Fibroblast of skin of right quadriceps (primary cell): ENCODE measurements at places on chromosomes 2 and 18.

- DNase-seq = peak; percentile 5
Measured at GRCh38 chr18:56202678-56203077, 435.7 kb downstream of the TXNL1 start.

GRCh38 chr18:7021994-7022840 is 95.4 kb downstream of the LAMA1 start:
- DNase-seq = peak; percentile 41

DNA sequence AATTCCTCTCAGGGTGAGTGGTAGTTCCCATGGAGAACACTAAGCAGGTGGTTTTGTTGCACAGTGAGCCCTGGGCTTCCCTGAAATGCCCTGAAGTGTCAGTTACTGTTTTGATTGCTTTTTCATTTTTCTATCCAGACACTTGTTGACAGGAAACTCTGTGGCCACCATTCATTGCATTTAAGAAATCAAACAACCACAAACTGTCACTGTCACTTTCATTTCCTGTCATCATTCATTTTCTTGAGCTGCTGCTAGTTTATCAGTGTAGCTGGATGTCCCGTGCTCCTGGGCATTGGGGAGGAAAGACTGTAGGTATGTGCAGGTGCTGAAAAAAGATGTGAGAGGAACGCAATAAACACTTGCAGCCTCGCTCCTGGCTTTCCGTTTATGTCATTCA is 891.6 kb upstream of the ZEB2 start:
- DNase-seq = no peak

DNA sequence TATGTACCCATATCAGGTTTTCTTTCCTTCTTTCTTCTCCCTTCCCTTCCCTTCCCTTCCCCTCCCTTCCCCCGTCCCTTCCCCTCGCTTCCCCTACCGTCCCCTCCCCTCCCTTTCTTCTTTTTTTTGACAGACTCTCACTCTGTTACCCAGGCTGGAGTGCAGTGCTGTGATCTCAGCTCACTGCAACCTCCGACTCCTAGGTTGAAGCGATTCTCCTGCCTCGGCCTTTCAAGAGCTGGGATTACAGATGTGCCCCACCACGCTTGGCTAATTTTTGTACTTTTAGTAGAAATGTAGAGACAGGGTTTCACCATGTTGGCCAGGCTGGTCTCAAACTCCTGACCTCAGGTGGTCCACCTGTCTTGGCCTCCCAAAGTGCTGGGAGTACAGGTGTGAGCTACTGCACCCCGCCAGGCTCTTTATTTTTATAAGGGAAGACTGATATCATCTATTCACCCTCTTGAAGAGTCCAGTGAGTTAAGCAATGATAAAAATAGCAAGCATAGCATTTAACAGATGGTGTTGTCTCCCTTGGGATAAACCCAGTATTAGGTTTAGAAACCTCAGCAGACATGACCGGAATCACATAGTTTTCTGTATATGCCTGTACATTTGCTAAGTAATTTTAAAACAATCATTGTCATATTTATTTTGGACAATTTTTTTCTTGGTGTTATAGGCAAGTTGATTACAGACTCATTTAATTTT is 888.4 kb downstream of the TRIB2 start:
- no peak for DNase-seq

DNA sequence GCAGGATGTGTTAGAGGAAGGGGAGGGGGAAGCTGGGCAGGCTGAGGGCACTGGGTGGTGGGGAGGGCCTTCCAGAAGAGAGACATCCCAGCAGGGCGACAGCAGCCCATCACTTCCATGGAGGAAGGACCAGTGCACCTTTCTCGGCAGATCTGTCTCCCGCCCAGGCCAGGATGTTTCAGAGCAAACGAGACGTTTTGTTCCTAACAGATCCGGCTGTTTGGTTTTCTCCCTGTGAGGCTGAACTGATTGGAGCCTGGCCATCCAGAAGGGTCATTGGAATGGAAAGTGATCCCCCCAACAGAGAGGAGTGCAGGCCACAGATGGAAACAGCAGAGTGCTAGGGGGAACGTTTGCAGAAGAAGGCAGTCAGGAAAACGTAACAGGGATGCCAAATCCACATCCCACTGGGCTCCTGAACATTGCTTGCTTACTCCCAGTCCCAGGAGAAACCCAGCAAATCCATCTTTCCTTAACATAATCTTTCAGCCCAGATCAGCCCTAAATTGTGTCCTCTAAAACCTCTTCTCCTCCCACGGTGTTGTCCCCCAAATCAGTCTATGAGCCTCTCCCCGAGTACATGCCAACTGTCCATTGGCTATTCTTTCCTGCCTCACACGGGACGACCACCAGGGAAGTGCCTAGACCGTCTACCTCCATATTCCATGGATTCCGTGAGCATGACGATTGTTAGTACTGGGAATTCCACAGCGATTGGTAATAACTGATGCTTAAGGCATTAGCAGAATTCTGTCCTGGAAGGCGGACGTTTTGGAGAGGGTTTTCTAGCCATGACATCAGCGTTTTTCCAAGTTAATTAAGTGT is 126.8 kb downstream of the SEPTIN10 start:
- peak; percentile 89 for DNase-seq

DNA sequence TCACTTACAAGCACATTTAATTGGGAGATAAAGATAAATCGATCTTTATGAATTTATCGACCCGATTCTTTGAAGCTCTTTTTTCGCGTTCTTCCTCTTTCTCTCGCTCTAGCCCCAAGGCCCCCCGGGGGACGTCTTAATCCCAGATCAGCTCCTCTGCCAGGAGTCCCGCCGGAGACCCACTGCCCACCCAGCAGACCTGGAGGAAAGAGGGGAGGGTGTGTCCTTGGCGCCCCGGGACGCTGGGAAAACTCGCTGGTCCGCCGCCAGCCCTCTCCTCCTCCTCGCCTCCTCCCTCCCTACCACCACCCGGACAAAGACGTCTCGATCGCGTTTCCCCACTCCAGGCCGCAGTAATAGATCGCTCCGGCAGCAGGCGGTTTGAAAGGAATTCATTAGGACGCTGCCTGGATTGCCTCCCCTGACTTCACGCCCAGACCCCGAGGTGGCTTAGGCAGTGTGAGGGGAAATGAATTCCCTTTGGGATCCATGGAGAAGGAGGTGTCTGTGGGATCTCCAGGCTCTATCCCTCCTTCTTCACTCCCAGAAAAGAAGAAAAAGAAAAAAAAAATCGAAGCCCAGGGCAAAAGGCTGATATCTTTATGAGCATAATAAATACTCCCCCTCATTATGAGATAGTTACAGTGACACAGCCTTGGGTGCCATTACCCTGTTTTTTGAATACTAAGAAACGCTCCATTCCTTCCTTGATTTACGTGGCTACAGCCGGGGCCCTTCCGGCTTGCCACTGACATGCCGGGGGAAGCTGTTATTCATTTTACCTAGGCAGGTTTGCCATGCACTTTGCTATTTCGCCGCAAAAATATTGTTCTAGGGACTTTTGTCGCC is 1.8 kb upstream of the GBX2 start:
- no peak for DNase-seq

DNA sequence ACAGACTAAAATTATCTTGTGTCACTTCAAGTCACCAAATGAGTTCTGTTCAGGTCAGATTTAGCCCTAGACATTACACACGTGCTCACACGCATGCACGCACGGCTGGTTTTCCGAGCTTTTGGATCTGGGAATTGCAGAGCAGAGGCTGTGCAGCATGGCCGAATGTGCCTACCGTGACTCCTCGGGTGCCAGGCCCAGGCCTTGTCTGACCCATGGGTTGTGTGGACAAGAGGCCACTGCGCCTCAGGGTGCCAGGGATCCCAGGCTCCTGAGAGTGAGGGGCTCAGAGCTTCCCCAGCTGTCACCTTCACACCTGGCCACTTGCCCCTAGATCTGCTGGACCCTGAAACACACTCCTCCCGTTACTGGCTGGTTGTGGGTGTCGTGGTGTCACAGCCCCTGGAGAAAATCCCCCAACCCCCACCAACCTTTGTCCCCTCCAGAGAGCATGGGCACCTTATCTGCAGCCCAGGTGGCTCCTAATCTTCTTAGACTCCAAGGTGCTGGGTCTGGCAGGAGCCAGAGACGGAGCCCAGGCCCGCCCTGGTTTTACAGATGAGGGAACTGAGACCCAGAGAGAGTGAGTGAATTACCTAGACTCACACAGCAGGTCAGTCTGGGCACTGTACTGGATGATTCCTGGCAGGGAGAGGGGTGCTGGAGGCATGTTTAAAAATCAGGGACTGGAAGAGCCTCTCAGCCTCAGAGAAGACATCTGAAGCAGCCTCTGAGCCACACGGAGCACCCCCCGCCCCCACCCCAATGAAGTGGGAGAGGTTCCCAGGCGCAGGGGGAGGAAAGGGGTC is 56.8 kb downstream of the ATOH8 start:
- no peak for DNase-seq

DNA sequence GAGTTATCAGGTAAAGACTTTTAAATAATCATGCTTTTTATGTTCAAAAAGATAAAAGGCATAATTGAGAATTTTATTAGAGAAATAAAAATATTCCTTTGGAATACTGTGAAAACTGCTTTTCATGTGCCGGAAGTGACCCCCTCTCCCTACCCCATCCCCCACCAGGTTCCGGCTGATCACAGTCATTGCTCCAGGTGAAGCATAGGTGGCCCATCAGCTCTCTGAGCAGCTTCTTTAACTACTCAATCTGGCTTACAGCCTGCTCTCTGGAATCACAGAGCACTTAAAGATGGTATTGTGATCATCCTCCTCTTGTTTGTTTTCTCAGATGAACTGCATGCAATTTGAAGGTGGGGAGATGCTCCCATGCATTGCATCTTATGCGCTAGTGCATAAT is 257.7 kb downstream of the EN1 start:
- no peak for DNase-seq

DNA sequence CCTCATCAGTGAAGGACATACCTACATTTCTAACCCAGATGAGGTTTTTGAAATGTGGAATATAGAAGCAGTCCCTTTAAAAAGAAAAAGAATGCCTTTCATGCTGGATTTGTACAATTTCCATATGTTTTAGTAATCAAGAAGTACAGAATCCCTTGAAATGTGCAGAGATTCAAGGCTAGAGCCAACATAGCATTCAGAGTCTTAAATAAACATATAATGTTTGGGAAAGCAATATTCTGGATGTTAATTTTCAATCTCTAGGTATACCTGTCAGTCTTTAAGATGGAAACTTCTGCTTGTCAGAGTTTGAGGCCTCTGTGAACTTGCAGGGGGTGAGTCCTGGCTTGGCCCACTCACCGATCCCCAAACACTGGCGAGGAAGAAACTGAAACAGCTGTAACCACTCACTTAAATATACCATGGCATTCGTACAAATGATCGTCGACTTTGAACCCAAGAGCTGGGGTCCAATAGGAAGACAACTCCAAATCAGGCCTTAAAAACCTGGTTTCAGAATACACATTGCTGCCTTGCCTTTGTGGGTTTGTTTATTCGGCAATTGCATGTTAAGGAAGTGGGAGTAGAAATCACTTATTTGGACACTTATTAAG is 132.8 kb upstream of the NCK2 start:
- no peak for DNase-seq

DNA sequence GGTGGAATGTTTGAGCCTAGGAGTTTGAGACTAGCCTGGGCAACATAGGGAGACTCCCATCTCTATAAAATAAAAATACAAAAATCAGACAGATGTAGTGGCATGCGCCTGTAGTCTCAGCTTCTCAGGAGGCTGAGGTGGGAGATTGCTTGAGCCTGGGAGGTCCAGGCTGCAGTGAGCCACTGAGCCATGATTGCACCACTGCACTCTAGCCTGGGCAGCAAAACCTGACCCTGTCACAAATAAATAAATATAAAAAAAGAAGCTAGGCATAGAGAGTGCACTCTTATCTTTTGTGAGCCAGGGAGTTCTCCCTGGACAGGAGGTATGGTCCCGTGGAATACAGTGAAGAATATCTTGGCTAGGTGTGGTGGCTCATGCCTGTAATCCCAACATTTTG is 11.0 kb upstream of the KYNU start:
- DNase-seq = no peak

- DNase-seq = peak; percentile 94
Measured at GRCh38 chr18:58993260-58993659, 128.6 kb downstream of the ZNF532 start.

DNA sequence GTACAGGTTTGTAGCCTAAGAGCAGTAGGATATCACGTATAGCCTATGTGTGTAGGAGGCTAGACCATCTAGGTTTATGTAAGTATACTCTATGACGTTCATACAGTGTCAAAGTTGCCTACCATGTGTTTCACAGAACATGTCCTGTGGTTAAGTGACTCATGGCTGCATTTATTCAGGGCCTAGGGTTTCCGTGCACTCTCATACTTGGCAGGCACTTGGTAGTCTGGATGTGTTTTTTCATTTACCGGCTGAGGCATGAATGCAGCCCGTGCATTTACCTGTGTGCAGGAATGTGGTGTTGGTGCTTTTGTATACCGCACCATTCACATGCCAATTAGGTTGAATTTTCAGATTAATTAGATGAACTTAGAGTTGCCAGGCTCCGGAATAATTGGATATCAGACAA is 43.4 kb downstream of the MYL12B start:
- peak; percentile 95 for DNase-seq
